Foreskin melanocyte (primary cell): ENCODE measurements at places on chromosomes 13 and 19.

DNA sequence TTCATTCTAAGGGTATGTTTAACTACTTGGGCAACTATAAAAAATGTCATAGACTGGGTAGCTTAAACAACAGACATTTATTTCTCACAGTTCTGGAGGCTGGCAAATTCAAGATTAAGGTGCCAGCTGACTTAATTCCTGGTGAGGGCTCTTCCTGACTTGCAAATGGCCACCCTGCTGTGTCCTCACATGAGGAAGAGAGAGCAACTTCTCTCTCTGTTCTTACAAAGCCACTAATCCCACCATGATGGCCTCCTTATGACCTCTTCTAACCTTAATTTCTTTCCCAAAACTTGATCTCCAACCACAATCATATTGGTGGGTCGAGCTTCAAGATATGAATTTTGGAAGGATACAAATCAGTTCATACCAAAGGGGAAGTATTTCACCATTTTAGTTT lies 399.0 kb downstream of the DCT start:
- DNase-seq, result no peak

DNA sequence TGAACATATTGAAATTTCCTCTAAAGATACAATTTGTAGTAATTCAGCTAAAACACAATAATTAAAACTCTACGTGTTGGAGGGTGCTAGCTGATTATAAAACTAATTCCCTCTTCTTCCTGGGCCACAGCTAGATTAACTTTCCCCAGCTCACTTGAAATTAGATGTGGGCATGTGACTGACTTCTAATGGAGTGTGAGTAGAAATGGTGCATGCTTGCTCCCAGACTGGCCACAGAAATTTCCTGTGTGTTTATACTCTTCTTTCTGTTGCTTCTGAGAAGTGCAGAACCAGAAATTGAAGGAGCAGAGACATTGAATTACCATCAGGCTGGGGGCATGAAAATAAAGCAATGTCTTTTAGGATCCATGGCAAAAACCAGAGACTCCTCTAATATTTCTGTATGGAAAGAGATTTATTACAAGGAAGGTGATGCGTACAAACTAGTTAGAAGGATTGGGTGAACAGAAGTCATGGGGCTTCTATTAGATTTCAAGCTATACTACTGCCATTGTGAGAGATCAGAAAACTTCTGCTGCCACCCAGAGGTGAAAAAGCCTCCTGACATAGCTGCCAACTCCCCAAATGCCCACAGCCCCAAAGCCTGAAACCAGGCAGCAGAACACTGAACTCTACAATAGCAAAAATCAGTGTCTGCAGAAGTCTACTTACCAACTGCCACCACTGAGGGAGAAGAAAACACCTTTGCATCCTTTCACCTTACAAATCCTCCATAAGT lies 379.2 kb upstream of the MIR17HG start:
- DNase-seq, result no peak

GRCh38 chr13:36997716-36998427 lies 1.3 kb downstream of the ALG5 start:
- no peak for DNase-seq

DNA sequence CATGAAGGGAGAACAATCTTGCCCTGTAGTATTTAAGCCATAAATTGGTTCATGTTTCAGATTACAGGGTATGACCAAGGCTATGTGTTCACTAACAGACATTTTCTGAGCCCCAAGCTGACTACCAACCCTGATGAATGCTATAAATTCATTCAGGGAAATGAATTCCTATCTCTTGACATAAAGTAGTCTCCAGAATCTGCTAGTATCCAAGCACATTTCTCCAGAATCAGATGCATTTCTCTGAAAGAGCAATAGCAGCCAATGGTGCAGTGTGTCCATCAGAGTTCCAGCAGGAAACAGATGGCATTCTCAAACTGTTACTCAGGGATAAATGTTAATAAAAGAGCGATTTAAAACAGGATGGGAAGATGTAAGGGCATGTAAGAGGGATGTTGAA lies 226.4 kb downstream of the COG6 start:
- no peak for DNase-seq

- no peak for DNase-seq
Measured at GRCh38 chr13:22018076-22018835, 347.4 kb downstream of the FGF9 start.

DNA sequence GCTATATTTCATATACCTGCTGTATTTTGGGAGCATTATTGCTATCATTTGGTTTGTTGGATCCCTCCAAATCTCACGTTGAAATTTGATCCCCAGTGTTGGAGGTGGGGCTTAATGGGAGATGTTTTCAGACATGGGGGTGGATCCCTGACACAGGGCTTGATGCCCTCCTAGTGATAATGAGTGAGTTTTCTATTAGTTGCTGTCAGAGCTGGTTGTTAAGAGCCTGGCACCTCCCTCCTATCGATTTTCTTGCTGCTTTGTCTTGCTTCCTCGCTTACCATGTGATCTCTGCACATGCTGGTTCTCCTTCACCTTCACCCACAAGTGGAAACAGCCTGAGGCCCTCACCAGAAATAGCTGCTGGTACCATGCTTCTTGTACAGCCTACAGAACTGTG lies 259.9 kb upstream of the STARD13 start:
- no peak for DNase-seq

DNA sequence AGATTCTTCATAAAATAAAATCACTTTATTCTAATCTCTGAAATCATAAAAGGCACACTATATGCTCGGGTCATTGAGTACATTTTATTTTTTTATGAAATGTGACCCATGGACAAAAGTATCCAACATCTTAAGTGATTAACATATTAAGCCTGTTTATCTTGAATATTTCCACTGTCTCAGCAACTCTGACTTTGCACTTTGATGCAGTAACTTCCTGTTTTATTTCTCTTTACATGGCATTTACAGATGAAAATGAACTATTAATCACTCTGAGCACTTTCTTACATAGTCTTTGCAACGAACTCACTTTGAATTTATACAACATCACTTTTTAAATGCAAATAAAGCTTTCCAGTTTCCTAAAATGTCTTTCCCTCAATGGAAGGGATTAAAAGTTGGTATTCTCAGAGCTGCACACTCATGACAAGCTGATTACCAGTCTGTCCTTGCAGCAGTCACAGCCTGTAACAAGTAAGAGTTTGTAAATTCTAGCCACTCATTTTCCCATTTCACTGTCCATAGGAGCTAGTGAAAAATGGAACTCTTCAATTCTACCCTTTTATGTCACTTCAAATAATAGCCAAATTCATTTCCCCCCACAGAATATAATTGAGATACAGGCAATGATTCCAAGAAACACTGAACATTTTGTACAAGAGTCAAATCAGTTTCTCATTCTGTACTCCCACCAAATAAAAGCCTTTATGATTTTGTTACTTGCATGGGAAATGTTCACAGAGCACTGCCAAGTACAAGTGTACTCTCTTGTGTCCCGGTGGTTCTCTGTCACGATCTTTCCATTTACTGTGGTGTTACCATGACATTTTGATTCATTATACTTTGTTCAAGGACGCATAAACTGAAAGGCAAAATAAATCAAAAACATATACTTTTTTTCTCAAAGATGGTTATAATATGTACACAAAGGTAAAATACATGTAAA lies 1968.9 kb downstream of the PCDH9 start:
- peak; percentile 3 for DNase-seq

GRCh38 chr19:17419154-17419620 lies 660 bp upstream of the MVB12A start:
- peak; percentile 12 for DNase-seq

DNA sequence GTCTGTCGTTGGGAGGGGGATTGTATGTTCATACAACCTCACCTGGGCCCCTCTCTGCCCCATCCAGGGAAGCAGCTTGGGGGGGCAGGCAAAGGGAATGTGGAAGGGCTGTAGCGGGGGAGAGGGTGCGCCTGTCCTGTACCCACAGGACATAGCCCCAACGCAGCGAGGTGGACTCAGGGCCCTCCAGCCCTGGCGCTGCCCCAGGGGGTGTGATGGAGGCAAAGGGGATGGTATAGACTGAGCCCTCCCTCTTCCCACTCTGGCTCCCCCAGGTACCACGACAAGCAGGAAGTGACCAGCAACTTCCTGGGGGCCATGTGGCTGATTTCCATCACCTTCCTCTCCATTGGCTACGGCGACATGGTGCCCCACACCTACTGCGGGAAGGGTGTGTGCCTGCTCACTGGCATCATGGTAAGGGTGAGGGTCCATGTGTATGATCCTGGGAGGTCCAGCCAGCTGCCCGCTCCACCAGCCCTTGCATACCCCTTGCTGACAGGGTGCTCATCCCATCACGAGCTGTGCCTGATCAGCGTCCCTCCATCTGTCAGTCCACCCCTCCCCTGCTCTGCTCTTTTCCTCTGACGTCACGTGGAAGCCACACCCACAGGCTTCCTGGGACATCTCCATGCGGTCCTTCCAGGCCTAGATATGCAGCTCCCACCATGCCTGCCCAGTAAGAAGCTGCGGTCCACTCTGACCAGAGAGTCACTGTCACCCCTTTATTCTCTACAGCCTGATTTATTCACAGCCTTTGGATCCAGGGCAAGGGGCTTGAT lies 18.3 kb downstream of the KCNN1 start:
- no peak for DNase-seq

GRCh38 chr13:30502237-30502636 lies 36.5 kb upstream of the HMGB1 start:
- DNase-seq, result no peak

DNA sequence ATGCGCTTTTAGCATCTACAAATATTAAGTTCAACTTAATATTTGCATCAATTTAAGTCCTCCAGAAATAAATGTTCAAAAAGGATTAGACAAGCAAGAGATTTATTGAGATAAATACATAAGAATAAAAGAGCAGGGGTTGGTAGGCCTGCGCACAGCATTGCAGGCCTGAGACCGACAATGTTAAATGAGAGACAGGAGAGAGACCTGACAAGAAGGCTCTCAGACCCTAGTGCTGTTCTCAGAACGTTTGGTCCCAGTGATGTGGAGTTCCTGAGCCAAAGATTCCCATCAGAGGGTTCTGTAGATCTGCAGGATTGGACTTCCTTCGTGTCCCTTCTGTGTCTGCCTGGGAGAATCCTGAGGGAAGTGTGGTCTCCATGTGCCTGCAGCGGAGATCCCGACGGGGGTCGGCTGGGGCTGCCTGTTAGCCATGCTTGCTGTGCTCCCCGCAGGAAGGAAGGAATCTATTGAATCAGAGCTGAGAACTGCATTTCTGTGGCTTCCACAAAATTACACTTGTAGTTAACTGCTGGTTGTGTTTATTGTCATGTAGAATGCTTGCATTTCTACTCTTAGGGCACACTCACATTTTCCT lies 369.9 kb upstream of the SLC10A2 start:
- DNase-seq, result no peak

- DNase-seq, result no peak
Measured at GRCh38 chr13:73337532-73337931, 278.7 kb downstream of the KLF5 start.

- DNase-seq, result no peak
Measured at GRCh38 chr19:50266896-50267295, 62.3 kb downstream of the KCNC3 start.

DNA sequence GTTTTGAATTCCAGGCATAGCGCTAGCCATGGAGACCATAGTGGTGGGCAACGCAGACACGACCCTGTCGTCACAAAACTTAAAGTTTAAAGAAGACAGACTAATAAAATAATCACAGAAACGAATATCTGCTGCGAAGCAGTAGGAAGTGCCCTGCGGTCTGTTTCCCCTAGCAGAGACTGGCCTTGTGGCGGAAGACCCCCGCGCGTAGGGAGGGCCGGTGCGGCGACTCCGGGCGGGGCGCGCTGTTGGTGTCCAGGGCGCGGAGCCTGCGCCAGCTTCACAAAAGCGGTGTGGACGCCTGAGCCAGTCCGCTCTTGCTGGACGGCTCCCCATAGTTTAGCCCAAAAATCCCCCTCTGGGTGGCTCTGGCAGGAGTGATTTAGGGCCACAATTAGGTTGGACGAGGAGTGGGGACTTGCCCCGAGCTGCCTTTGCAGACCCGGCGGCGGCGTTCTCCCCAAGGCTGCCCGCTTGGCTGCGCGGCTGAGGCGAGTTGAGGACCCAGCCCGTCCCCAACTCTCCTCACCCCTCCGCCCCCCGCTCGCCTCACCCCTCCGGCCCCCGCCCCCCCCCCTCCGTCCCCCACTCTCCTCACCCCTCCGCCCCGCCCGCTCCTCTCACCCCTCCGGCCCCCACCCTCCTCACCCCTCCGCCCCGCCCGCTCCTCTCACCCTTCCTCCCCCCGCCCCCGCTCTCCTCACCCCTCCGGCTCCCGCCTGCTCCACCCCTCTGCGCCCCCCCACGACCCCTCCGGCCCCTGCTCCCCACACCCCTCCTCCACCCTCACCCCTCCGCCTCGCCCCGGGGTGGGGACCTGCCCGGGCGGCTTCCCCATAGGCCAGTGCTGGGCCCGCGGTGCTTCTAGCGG lies 14.2 kb upstream of the LATS2 start:
- no peak for DNase-seq
